ENCODE measurements at places on chromosomes 16 and 17.
A peak's percentile ranks its signal among the peaks of the same experiment; 100 is the strongest.

- no peak for DNase-seq
These were observed at the start of gene B4GALNT2 for GRCh38 chr17:49132699-49133364. Gene B4GALNT2, plus strand, starts transcription at chr17:49132769. Its CDS starts 24 bp downstream, at chr17:49132793.

DNA sequence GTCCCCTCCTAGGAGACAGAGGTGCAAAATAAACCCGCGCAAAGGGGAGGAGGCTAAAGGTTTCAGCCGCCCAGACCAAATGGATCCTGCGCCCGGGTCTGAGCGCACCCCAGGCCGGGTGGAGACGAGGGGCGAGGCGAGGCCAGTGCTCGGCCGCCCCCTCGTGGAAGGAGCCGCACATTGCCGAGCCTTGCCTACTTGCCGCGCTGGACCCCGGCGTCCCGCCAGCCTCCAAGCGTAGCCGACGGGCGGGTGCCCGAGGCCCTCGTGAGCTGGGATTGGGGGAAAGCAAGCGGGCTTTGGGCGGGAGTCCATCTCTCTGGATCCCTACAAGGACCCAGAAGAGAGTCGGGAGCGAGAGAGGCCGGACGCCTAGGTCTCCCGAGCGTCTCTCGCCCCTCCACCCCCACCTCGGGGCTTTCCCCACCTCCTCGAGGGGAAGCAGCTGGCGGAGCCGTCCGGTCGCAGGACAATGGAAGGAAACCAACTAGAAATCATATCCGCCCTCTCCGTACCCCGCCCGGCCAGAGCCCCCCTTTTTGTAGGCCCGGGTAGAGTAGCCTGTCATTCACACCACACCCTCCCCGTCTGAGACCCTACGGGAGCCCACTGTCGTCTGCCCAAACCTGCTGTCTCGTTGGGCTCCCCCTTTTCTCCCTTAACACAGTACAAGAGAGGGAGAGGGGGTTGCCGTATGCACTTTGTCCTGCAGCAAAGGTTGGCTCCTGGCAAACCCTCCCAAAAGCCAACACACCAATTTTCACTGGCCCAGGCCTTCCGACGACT is 664 bp upstream of the BCL6B start:
- DNase-seq, result no peak

DNA sequence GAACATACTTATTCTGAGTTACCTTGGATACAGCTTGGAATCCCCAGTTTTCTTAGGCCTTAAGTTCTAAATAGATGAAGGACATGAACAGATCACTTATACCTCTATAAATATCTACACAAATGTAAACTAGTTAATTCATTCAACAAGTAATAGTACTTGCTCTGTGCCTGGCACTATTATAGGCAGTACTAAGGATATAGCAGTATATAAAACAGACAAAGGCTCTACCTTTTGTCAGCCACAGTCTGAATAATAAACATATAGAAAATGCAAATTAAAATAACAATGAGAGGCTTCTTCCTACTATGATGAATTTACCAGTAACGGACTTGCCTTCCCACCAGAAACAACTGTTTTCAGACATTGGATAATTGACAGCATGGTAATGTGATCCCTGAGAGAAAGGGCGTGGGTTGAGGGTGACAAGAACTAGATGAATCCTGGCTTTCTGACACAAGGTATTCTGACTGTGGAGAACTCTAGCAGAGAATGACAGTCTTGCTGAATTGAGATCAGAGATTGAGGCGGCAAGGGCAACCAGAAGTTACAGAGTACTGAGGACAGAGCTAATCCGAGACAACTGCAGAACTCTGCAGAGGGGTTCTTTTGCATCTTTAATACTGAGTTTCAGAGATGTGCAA is 170.5 kb downstream of the TANC2 start:
- DNase-seq, result no peak

DNA sequence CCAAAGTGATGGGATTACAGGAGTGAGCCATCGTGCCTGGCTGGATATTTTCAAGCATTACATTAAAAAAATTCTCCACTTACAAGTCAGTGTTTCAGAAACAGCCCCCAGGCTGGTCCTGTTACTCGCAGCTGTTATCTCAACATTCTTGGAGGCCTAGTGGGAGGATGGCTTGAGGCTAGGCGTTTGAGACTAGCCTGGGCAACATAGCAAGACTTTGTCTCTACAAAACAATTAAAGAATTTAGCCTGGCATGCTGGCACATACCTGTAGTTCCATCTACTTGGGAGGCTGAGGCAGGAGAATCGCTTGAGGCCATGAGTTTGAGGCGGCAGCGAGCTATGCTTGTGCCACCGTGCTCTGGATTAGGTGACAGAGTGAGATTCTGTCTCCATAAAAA is 26.5 kb upstream of the SPNS3 start:
- DNase-seq, result peak; percentile 8
